ENCODE measurements at places on chromosomes 16 and 17.
A peak's percentile ranks its signal among the peaks of the same experiment; 100 is the strongest.

GRCh38 chr16:68704232-68704867, 32.7 kb upstream of the CDH1 start:
- peak; percentile 54 for DNase-seq

DNA sequence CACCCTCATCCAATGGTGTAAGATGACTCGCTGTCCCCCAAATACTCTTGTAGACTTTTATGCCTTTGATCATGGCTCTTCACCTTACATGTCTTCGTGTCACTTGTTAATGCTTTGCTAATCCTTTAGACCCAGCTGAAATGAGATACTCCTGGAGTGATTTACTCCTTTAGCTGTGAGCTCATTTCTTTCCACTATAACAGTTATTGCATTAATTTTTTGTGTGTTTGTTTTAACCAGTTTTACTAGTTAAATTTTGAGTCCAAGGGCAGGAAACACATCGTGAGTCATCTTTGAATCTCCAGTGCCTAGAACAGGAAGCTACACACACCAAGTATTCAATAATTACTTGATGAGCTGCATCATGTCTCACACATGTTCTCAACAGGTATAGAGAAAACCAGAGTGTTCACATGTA, 6.5 kb upstream of the CTCF start:
- DNase-seq, result no peak

DNA sequence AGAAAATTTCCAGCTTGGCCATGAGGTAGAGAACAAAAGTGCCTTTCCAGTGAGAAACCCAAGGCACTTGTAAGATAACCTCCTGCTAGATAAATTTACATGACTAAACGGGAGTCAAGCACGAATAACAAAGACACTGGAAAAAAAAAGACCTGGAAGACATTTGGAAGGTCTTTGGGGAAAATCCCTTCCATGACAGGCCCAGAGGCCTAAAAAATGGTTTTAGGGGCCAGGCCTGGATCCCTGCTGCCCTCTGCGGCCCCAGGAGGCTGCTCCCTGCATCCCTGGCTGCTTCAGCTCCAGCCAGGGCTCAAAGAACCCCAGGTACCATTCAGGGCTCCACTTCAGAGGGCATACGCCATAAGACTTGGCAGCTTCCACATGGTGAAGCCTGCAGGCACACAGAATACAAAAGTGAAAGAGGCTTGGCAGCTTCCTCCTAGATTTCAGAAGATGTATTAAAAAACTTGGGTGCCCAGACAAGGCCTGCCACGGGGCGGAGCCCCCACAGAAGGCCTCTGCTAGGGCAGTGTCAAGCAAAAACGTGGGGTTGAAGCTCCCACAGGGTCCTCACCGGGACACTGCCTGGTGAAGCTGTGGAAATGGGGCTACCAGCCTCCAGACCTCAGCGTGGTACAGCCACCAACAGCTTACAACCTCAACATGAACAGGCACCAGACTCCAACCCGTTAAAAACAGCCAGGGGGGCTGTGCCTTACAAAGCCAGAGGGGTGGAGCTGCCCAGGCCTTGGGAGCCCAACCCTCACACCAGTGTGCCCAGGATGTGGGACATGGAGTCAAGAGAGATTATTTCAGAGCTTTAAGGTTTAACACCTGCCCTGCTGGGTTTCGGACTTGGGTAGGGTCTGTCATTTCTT, 77.1 kb downstream of the SDK2 start:
- no peak for DNase-seq

DNA sequence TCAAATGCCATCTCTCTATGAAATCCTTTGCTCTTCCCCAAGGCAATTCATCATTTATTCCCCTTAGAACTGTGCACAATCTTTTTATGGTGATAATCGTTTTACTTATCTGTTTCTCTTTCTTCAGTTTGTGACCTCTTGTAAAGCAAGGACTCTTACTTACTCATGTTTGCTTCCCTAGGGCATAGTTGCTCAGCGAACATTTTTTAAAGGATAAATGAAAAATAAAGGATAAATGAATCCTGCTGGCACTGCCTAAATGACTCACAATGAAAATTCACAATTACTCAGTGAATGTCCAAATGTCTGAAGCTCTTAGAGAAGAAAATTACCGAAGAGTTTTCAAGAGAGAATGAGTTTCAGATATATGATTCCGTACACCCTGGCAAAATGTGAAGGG, 671.7 kb downstream of the CDH11 start:
- DNase-seq, result no peak

DNA sequence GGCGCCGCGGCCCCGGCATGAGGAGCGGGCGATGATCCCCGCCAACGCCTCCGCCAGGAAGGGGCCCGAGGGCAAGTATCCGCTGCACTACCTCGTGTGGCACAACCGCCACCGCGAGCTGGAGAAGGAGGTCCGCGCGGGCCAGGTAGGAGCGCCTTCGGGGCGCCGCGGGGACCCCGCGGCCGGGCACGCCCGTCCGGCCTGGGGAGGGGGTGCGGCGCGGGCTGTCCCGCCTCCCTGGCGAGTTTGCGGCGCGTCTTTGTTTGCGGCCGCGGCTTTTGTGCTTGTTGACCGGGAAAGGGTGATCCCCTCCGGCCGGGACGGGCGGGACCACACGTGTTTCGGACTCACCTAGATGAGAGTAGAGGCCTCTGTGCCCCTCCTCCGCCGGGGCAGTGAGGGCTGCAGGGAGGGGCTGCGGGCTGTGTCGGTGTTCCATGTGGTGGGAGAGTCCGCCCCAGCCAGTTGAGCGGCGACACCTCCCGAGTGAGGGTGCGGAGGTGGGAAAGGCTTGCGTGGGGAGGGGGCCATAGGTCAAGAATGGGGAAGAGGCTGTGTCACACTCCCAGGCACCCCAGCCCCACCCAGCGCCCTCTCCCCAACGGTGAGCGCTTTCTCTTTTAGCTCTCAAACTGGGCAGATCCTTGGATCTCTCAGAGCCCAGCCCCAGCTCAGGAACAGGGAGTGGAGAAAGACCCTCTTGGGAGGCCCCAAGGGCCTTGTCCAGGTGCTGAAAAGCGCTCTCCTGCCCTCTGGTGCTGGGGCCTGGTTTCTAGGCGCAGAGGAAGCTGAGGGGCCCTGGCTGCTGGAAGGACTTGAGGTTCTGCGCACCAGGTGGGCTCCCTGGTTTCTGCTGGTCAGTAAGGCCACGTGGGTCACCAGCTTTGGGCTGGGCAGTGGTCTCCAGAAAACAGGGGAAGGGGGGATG, 923 bp downstream of the ANKRD13B start:
- peak; percentile 41 for DNase-seq
